ENCODE measurements at places on chromosomes 7 and 10.

GRCh38 chr7:143363016-143363937 is 764 bp upstream of the FAM131B start:
- DNase-seq: no peak

GRCh38 chr7:116571552-116571951 is 46.7 kb downstream of the CAV1 start:
- peak; percentile 71 for DNase-seq

GRCh38 chr10:100736144-100736808 is 9.1 kb upstream of the PAX2 start:
- DNase-seq: no peak

GRCh38 chr10:26571655-26572054 is 125.8 kb upstream of the PDSS1 start:
- DNase-seq: peak; percentile 10

DNA sequence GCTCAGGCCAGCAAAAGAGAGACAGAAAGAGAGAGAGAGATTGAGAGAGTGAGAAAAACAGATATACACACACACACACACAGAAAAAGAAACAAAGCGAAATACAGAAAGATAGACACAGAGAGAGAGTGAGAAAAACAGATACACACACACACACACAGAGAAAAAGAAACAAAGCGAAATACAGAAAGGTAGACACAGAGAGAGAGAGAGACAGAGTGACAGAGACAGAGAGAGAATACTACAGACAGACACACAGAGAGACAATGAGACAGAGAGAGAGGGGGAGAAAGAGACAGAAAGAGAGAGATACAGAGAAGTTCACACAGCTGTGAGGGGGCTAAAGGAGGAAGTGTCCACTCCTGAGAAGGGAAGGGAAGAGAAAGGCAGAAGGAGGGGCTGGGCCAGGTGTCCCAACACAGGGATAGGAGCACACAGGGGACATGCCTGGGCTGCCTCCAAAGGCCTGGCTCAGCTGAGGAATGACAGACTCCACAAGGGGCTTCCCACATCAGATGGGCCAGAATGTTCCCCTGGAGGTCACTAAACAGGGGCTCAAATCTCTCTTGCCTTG is 4.3 kb downstream of the GCK start:
- no peak for DNase-seq

DNA sequence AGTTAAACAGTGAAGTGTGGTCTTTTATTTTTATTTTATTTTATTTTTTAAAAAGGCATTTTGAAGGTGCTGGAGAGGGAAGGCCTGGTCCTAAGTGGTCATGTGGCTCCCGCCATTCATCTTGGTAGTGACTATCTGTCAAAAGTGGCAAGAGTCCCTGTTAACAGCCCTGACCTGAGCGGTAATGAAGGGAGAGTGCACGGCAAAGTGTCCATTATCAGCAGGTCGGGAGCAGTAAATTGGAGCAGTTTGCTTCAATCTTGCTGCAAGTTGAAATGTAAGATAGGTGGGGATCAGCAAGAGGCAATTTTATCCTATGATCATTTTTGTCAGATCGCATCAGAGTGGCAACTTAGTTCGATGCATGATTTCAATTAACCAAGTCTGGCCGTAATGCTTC is 227.4 kb upstream of the SP4 start:
- DNase-seq: no peak

GRCh38 chr10:124995605-124996004 is 53.7 kb downstream of the ZRANB1 start:
- no peak for DNase-seq

DNA sequence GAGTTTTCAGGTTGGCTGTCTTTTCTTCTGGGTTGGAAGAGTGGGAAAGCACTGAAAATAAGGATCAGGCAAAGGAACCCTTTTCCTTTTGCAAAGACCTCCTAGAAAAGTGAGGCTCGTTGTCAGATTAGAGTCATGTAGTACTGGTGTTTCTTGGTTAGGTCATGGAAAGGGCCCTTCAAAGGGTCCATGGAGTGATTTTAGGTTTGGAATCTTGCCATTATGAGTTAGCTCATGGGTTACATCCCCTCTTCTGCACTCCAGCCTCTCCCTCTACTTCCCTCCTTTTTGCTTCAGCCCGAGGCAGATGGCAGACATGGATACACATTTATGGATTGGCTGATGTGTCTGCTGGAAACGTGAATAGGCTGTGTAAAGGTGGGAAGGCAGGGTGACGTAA is 47.0 kb downstream of the CREB5 start:
- no peak for DNase-seq
